NCI-H1048 (cell line): ENCODE measurements at places on chromosomes 1 and 21.

DNA sequence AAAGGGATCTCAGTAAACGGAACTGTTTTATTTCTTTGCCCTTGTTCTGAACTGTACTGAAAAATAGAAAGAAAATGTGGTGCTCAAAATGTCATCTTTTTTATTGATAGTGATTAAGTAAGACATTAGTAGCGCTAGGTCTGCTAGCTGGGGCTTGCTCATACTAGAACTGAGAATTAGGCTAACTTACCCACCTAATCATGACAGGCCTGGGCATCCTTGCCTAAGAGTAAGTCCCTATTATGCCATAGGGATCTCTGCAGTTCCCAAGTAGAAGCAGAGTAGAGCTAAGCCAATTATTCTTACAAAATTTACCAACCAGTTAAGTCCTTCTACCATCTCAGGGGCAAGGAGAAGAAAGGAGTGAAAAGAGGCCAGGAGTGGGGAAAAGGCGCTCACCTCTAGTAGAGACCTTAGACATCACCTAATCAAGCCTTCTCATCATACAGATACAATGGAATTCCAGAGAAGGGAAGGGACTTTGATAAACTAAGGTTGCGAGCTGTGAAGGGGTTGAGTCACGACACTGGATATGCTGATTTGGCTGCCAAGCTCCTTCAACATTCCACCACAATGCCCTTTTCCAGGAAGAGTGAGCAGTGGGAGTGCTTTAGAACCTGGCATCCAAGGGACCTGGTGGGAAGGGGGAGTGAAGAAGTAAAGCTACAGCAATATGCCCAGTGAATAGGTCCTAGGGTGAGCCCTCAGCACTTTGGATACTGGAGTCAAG, 27.7 kb upstream of the RPTN start:
- DNase-seq: no peak

- no peak for DNase-seq
Measured at GRCh38 chr1:84969489-84970250, 27.2 kb downstream of the MCOLN2 start.

DNA sequence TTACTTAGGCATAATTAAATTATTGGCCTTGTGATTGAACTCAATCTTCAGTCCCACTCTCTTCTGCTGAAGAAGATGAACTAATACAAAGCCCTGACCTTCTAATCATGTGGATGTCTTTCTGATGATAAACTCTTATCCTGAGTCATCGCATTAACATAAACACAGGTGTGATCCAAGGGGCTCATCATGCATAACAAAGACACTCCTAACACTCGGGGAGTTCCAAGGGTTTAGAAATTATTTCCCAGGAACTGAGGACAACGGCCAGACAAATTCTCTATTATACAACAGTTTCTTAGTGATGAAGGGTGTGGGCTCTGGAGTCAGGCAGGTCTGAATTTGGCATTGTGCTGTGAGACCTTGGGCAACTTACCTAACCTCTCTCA, 18.0 kb downstream of the DUSP10 start:
- DNase-seq: no peak

- no peak for DNase-seq
Measured at GRCh38 chr1:212608959-212609700, 569 bp downstream of the ATF3 start.

DNA sequence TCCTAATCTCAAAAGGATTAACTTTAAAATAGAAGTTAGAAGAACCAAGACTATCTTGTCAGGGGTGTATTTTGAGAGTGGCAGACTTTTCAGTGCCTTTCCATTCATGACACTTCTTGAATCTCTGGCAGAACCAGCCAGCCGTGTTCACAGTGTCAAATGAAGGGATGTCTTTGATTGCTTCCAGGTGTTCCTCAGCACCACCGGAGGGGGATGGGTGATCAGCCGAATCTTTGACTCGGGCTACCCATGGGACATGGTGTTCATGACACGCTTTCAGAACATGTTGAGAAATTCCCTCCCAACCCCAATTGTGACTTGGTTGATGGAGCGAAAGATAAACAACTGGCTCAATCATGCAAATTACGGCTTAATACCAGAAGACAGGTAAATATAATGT, 32.3 kb downstream of the FMO1 start:
- DNase-seq: peak; percentile 59

- DNase-seq: no peak
Measured at GRCh38 chr1:220380885-220381284, 108.6 kb upstream of the RAB3GAP2 start.

DNA sequence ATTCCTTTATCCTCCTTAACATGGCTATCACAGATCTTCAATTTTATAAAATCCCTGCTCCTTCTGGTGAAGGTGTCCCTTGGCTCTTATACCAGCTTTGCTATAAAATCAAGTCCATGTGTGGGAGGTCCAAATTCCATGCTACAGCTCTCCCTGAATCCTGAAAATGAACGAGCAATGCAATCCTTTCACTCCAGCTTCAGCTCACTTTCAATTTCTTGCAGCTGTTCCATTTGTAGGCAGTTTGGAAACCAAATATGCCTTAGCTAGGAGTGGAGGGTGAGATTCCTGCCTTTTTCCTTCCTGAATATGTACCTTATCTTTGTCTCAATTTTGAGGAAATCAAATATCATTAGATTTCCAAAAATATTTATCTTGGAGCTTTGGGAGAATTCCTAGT, 402.6 kb downstream of the TTLL7 start:
- DNase-seq: no peak

GRCh38 chr1:28965271-28965870, 51.0 kb downstream of the EPB41 start:
- DNase-seq: no peak

GRCh38 chr1:201631037-201631436, 92.1 kb downstream of the NAV1 start:
- DNase-seq: no peak

DNA sequence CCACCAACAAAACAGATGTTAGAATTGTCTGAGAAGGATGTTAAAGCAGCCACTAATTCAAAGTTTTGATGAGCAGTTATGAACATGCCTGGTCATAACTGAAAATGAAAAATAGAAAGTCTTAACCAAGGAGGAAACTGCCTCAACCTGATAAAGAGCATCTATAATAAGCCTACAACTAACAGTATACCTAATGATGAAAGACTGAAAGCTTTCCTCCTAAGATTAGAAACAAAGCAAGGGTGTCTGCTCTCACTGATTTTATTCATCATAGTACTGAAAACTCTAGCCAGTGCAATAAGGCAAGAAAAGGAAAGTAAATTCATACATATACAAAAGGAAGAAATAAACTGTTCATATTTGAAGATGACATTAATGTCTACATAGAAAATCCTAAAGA, 82.0 kb downstream of the KCNK1 start:
- no peak for DNase-seq

DNA sequence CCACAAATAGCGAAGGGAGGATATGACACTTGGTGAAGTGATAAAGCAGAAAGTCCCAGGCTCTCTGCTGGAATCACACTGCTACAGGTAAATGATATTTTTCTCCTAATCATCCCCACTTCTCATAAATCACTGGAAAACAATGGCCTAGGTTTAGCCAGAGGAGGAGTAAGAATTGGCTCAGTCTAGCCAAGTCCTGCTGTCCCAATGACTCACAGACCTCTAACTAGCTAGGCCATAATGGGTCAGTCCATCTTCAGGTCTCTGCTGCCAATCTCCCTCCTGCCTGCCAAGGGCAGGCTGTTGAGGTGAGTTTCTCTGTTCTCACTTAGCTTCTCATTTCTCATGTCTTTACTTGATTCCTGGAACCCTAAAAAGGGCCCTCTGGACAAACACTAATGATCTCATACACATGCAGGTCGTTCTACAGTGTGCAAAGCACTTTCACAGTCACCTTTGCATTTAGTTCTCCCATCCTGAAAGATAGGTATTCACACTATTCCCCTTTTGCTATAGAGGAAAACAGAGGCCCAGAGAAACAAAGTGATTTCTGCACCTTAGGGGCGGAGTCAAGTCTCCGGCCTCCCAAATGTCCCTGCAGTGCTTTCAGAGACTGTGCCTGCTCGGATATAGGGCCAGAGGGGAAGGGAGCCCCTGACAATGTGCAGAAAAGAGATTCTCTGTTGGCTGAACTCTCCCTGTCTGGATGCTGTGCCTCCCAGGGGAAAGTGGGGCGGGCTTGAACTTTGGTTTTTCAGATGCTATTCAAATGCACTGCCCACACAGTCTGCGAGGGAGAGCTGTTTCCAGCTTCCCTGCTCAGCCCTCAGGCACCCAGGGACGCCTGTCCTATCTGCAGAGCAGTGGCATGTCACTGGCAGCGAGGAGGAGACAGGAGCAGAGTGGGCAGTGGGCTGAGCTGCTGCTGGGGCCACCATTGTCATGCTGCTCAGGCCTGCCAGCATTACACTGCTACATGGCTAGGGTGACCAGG, 3.9 kb upstream of the CDK18 start:
- DNase-seq: no peak

- DNase-seq: no peak
Measured at GRCh38 chr1:152917794-152918193, 9.4 kb downstream of the IVL start.

GRCh38 chr1:185317886-185318310, 855 bp upstream of the IVNS1ABP start:
- DNase-seq: no peak
